NCI-H510A treated with DMSO at 0.1 percent for 48 hours (cell line): ENCODE measurements at places on chromosomes 5 and 9.
A peak's percentile ranks its signal among the peaks of the same experiment; 100 is the strongest.

- DNase-seq = no peak
Measured at GRCh38 chr9:137241490-137242268, 592 bp downstream of the TUBB4B start.

- no peak for DNase-seq
Measured at GRCh38 chr5:109762821-109763220, 73.1 kb downstream of the MAN2A1 start.

GRCh38 chr9:87725356-87725899, 491 bp upstream of the CTSL start:
- no peak for DNase-seq

DNA sequence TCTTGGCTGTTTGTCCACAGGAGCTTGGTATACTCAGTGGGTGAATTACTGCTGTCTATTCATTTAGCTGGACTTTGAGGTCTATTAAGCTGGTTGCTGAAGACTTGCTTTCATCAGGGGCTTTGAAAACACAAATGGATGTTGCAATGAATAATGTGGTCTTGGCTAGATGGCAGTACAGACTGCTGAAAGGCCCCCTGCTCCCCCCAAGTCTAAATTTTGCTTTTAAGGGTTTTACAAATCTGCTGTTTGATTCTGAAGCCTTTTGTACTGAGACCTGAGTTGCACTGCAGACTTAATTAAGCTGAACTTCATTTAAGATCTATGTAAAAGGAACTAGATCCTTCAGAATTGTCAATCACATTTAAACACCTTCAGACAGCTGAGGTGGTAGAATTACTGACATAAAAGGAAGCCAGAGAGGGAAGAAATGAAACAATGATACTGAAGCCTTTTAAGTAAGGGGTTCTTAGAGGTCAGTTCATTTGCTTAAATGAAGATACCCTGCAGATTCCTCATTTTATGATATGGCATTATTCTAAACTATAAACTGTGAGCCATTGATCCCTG, 37.3 kb downstream of the KCTD16 start:
- DNase-seq = no peak

DNA sequence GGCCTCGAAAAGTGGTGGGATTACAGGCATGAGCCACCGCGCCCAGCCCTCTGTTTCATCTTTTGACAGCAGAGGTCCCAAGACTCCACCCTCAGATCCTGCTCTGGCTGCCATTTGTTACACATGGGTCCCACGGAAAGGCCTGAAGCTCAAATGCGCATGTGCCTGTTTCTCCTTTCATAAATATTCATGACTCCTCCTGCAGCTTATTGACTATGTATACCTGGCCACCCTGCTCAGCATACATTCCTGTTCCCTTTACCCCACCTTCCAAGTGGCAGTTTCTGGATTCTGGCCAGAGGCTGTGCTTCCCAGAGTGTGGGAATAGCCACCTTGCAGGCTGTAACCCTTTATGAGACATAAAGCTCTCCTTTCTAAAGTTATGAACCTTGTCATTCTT, 46.5 kb downstream of the AUH start:
- DNase-seq = no peak

DNA sequence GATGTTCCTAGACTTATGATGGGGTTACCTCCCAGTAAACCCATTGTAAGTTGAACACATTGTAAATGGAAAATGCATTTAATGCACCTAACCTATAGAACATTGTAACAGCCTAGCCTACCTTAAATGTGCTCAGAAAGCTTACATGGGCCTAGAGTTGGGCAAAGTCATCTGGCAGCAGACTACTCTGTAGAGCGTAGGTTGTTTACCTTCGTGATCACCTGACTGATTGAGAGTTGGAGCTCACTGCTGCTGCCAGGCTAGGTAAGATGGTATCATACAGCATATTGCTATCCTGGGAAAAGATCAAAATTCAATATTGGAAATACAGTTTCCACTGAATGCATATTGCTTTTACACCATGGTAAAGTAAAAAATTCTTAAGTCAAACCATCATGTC, 95.4 kb downstream of the HTR4 start:
- DNase-seq = no peak

DNA sequence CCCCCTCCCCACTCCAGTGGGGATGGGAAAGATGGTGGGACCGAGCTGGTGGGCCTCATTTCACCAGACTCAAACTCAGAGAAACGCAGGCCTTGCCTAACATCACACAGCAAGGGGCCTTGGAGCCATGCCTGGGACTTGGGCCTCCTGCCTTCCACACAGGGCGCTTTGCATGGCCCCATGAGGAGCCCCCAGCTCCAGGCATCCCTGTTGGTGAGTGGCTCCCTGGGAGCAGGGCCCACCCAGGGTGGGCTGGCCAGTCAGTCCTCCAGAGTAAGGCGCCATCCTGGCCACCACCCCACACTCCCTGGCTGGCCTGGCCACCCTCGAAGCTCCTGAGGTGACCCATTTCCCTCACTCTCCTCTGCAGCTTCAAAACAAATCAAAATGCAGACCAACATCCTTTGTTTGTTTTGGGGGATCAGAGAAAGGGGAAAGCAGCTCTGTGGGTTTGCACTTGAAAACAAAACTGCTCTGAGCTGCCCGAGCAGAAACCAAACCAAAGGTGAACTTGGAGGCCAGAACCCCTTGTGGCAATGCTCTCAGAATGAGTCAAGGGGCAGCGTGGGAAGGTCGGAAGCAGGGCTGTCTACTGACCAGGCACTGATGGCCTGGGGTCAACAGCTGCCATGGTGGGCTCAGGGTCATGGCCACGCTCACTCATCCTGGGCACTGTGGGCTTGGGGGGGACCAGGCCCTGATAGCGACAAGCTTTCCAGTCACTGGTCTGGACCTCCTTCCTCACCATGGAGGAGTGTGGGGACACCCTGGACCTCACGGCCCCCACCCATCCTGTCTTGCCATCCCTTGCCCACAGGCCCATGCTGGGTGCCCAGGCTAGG, 37.0 kb upstream of the VDAC1 start:
- no peak for DNase-seq

- no peak for DNase-seq
Measured at GRCh38 chr5:155906046-155906445, 420.9 kb upstream of the SGCD start.

GRCh38 chr9:33414889-33415500, 12.6 kb upstream of the AQP7 start:
- DNase-seq = no peak

- DNase-seq = no peak
Measured at GRCh38 chr5:166436872-166437271, 1854.6 kb upstream of the WWC1 start.

- DNase-seq = no peak
Measured at GRCh38 chr9:74817281-74817810, 70.4 kb downstream of the TRPM6 start.

DNA sequence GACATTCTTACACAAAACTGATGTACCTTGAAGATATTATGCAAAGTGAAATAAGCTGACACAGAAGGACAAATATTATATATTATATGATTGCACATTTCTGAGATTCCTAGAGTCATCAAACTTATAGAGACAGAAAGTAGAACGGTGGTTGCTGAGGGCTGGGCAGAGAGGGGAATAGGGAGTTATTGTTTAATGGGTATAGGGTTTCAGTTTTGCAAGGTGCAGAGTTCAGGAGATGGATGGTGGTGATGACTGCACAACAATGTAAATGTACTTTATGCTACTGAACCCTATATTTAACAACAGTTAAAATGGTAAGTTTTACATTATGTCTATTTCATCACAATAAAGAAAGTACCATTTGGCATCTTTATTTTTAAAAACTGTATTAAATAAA, 315.8 kb upstream of the POU5F2 start:
- DNase-seq = no peak

DNA sequence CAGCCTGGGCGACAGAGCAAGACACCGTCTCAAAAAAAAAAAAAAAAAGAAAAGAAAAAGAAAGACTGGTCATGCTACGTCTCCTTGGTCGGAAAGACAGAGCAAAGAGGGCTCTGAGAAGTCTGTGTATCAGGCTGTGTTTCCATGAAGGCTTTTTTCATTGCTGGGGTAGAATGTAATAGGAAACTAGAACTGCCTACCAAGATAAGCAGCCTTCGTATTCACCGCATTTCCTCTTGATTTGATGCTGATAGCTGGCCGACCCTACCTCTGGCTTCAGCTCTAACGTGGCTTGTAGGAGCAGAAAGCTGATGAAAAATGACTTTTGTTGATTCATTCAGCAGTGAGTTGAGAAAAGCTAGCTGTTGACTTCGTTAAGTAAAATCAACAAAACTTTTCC, 17.4 kb downstream of the SLC1A3 start:
- no peak for DNase-seq

DNA sequence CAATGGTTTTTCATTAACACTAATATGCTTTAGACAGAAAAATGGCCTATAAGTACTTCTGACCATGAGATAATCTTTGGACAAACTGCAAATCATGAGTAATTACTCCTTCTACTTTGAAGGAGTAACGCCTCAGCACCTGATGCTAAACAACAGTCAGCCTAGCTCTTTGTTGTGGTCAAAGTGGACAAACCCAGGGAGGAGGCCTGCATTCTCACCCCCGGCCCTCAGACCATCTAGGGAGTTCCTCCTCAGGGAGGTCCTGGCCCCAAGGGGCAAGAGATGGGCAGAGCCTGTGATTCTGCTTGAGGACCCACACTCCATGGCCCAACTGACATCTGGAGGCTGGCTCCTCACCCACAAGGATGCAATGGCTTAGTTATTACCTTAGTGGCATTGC, 48.2 kb upstream of the ANGPTL2 start:
- DNase-seq = no peak

- DNase-seq = peak; percentile 3
Measured at GRCh38 chr5:170248172-170248930, 15.6 kb downstream of the C5orf58 start.

DNA sequence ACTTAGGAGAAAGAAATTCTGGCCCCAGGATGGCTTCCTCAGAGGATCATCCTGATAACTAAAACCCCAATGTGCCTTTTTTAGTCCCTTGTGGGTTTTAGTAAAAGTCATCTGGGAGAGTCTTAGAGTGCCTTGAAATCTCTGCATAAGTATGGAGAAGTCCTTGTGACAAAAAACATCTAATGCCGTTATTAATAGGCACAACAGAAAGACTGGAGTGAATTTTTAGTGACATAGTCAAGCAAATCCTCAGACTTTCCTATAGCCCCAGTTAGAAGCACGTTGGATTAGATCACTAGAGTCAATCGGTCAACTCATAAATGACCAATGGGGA, 108.2 kb upstream of the MPDZ start:
- no peak for DNase-seq

DNA sequence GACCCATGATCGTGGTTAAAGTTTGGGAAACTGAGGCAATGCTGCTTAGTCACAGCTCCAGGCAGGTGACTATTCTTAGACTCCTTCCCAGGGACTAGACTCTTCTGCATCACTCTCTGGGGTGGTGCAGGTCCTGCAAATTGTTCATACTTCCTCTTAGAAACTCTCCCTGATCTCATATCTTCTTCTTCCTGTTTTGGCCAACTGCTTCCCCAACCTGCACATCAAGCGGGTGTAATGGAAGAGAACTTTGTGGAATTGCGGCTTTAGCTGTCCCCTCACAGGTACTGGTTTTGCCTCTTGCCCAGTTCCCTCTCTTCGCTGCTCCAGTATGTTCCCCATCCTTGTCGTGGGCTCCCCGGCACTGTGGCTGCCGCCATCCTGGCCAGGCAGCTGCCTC, 111.5 kb upstream of the CTSL start:
- no peak for DNase-seq

- DNase-seq = no peak
Measured at GRCh38 chr5:132099076-132099748, 25.6 kb downstream of the CSF2 start.

GRCh38 chr5:81238460-81238859, 5.3 kb downstream of the CKMT2 start:
- no peak for DNase-seq

DNA sequence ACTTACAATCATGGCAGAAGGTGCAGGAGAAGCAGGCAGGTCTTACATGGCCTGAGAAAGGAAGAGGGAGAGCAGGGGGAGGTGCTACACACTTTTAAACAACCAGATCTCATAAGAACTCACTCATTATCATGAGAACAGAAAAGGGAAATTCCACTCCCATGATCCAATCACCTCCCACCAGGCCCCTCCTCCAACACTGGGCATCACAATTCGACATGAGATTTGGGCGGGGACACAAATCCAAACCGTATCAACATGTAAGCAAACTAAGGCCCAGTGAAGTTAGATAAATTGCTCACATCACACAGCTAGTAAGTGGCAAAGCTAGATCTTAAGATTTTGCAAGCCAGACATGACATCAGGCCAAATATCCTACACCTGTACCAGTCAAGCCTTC, 48.3 kb upstream of the RIC1 start:
- no peak for DNase-seq

DNA sequence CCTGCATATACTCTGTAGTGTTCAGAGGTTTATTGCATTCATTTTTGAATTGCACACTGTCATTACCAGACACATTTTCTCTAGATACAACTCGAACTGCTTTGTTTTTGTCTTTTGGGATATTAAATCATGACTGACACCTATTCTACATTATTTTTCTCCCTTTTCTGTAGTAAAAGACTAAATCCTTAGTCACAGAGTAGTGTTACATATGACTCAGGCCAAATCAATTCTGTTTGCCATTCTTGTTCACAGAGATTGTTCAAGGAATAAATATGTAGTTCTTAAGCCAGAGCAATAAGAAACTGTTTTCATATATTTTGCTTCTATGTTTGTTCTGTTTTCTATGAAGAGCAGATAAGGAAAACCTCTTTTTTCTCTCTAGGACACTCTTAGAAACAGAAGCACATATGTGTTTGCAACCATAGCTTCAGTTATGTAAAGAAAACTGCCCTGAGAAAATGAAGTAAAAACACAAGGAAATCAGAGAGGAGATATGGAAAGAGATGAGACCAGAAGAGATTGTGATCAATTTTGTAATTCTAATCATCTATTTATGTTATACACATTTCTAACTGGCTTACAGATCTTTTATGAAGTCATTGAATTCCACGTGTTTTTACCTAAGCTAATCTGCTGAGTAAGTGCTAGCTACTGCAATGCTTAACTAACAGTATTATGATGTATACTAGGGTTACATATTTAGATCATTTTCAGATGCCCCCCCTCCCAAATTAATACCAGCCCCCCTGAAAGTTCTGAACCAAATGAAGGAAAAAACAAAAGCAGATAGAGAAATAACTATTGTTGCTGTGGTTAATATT, 1995.6 kb upstream of the CDH6 start:
- DNase-seq = no peak

- DNase-seq = peak; percentile 2
Measured at GRCh38 chr5:62041156-62041756, 264.8 kb upstream of the KIF2A start.

- no peak for DNase-seq
Measured at GRCh38 chr5:171705036-171705435, 80.6 kb upstream of the SMIM23 start.
